SW480 (cell line): ENCODE measurements at places on chromosomes 7 and 10.
A peak's percentile ranks its signal among the peaks of the same experiment; 100 is the strongest.

DNA sequence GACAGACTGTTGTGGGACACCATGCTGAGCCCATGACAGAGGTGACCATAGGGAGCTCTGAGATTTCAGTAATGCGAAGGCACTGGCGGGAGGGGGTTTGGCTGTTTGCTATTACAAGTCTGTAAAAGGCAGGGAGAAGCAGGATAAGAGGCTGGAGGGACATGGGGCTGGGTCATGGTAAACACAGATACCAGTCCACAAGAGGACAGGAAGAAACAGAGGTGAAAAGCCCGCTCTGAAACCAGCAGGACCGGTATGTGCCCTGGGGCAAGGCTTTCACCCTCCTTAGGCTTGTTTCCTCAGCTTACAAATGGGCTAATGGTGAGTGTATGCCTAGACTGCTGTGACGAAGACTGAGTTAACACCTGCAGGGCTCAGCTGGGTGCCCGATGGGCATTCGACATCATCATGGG, 34.1 kb downstream of the ANXA11 start:
- DNase-seq, result no peak

DNA sequence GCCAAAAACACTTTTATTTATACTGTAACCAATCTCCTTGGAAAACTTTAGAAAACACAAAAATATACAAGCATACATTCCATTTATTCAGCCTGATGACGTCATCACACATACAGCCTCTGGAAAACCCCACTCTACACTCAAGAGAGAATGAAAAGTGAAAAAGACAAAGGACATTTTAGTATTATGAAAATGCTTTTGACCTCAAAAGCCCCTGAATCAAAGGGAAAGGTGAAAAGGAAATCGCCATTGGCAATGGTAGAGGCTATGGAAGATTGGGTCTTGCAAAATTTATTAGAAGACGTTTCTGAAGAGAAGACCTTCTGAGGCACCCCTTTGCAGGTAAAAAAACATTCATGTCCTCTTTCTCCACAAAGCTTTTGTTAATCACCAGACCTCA, 82.9 kb upstream of the STRIP2 start:
- DNase-seq, result no peak

GRCh38 chr7:2680792-2681490, 7.1 kb upstream of the AMZ1 start:
- DNase-seq, result peak; percentile 72

GRCh38 chr7:44534087-44534486, 7.0 kb downstream of the NPC1L1 start:
- no peak for DNase-seq

GRCh38 chr10:93680412-93681047, 21.9 kb downstream of the FRA10AC1 start:
- peak; percentile 59 for DNase-seq

GRCh38 chr7:15488401-15488800, 73.4 kb downstream of the AGMO start:
- DNase-seq, result no peak

GRCh38 chr7:12949060-12949931, 261.9 kb downstream of the ARL4A start:
- DNase-seq, result no peak

DNA sequence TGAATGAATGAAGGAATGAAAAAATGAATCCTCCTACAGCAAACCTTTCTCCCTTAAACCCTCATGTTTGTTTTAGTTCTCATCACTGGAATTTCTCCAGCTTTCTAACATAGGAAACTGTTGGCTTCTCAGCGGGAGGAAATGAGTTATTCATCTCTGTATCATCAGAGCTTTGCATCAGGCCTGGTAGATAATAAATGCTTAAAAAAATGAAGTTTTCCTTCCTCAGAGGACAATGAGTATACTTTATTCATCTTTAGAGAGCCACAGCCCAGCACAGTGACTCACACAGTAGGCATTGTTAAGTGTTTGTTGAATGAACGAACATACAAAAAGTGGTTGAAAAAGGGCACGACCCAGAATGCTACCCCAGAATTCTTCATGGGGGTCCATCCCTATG, 62.6 kb downstream of the COL13A1 start:
- DNase-seq, result no peak

DNA sequence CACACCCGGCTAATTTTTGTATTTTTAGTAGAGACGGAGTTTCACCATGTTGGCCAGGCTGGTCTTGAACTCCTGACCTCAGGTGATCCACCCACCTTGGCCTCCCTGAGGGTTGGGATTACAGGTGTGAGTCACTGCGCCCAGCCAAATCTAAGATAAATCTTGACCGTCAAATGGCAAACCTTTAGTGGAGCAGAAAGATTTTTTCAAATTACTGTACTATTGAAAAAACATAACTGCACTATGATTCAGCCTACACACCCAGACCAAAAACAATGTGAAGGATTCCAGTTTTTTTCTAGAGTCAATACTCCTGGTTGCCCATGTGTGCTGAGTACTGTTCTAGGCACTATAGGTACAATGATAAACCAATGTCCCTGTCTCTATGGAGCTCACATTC, 33.9 kb upstream of the SVIL start:
- DNase-seq, result no peak

- DNase-seq, result no peak
Observed at GRCh38 chr7:105189859-105190492, 176.0 kb downstream of the KMT2E start.

- no peak for DNase-seq
Observed at GRCh38 chr7:140317597-140317996, 80.7 kb downstream of the SLC37A3 start.

- no peak for DNase-seq
Observed at GRCh38 chr7:82375713-82376112, 67.9 kb downstream of the CACNA2D1 start.
